Stimulated activated CD8-positive, alpha-beta memory T cell treated with anti-CD3 and anti-CD28 coated beads, Interleukin-7, amount 100 ng/mL, for 1 hour (primary cell): ENCODE measurements at places on chromosomes 1 and 21.

DNA sequence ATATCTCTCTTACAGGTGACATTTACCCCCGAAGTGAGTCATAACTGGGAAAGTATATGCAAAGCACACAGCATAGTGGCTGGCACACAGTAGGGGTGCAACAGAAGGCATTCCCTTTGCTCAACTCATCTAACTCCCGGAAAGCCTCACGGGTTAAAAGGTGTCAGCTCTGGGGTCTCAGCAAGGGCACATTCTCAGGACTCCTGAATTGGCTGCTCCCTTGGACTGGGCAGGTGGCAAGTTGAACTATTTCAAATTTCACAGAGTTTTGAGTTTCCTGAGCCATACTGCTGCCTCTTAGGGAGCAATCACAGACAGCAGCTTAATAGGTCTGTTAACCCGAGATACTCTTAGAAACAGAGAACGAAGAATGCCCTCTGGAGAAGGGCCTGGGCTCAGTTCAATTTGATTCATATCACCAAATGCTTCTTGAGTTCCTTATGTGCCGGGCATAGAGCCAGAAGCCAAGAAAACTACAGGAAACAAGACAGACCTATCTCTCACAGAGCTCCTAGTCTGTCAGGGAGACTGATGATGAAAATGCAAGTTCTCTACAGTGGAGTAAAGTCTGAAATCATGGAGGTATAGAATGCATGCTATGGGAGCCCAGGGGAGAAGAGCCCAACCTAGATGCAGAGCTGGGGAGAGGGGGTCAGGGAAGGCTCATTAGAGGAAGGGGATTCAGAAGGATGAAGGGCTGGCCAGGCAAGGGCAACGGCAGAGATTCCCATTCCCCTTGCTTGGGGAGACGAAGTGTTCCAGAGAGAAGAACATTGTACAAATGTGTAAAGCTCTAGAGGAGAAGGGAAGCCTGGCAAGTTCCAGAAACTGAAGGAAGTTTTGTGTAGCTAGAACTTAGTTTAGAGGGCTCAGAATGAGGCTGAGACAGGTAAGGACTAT, 143.9 kb upstream of the HMGB4 start:
- DNase-seq = no peak

- DNase-seq = no peak
Measured at GRCh38 chr1:226027538-226028217, 28.5 kb upstream of the SDE2 start.

- no peak for DNase-seq
Measured at GRCh38 chr1:160340866-160341265, 2.2 kb downstream of the COPA start.

DNA sequence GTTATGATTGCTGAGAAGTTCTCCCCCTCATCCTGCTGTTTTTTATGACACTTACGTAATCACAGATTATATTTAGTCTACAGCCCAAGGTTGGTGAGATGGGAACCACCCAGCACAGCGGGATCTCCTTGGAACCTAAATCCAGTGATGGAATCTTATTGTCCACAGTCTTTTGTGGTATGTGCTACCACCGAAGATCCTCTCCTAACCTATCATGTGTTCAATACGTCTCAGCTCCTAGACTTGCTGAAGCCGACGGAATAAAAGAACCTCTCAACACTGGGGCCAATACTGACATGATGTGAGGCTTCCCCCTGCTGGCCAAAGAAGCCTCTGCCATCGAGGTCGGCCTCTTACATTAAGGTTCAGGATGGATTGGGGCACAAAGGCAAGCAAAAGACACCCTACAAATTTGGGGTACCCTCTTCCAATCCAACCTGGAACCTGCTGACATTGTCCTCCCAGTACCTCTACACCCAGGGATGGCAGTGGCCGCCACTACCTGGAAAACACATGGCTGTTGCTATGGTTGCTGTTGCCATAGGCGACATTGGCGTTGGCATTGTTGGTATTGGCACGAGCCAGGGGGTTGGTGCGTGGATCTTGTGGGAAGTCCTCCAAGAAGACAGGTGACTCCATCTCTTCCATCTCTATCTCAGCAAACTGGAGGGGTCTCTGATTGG, 19.4 kb upstream of the KIF21B start:
- DNase-seq = peak; percentile 40

GRCh38 chr1:98903726-98904125, 100.9 kb downstream of the PLPPR5 start:
- DNase-seq = no peak

DNA sequence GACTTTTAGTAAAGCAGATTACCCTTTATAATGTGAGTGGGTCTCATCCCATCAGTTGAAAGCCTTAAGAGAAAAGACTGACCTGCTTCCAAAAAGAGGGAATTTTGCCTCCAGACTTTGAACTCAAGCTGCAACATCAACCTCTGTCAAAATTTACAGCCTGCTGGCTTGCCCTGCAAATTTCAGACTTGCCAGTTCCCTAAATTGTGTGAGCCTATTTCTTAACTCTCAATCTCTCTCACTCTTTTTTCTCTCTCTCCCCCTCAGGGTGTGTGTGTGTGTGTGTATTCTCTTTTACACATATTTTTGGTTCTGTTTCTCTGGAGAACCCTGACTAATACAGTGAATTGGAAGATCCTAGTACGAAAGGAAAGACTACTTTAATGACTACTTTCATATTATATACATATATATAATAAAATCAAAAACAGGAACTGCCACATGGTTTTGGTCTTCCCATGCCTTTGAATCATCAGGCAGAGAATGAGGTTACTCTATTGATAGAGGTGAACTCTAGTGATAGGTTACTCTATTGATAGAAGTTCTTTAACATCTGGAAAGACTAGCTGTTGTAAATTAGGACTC, 6.4 kb downstream of the OR2C3 start:
- no peak for DNase-seq

- DNase-seq = no peak
Measured at GRCh38 chr21:14569868-14570267, 23.8 kb upstream of the SAMSN1 start.

DNA sequence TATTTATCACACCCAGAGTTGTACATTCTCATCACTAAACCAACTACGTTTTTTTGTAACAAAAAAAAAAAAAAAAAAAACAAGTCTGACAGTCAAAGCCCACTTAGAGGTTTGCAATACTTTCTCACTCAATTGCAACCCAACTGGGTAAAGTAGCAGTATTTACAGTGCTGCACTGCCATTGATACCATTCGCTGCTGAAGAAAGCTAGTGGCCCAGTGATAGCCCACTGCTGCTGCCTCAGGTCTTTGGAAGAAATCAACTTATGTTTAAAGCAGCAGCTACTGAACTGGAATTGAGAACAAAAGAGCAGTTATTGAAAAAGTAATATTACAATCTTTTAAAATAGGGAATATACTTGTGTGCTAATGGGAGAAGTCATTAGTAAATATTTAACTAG, 2.7 kb downstream of the HNRNPU start:
- DNase-seq = no peak

DNA sequence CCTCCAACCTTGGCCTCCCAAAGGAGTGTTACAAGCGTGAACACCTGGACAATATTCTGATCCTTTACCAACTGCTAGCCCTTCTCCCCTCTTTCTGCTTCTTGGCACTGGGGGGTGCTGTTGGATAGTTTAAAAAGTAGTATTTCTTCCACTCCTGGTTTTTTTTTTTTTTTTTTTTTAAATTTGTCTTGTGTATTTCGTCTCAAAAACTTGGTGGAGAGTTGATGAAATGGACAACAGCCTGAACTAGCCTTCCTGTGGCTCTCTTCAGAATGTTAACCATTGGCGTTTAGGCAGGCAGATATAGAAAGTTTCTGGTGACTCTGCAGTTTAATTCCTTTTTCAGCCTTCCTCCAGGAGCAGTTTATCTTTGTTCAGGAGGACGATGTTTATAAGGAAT, 69.7 kb upstream of the USP24 start:
- DNase-seq = no peak

DNA sequence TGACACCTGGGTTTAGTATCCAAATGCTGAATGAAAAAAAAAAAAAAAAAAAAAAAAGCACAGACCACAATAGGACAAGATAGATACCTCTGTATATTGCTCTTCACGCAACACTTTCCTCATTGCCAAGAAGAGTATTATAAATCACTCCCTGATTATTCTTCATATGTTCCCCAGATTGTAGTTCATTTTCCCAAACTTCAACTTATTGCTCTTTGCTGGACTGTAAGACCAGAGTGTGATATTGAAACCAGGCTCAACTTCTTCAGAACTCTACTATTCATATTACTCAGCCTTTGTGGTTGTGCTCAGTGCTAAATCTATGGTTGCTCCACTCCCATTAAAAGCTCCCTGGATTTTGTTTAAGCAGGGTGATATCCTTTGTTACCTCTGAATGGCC, 180.4 kb downstream of the NTMT2 start:
- no peak for DNase-seq

GRCh38 chr1:30704765-30705509, 18.4 kb downstream of the MATN1 start:
- no peak for DNase-seq

- DNase-seq = no peak
Measured at GRCh38 chr1:184242507-184242943, 144.3 kb upstream of the C1orf21 start.

DNA sequence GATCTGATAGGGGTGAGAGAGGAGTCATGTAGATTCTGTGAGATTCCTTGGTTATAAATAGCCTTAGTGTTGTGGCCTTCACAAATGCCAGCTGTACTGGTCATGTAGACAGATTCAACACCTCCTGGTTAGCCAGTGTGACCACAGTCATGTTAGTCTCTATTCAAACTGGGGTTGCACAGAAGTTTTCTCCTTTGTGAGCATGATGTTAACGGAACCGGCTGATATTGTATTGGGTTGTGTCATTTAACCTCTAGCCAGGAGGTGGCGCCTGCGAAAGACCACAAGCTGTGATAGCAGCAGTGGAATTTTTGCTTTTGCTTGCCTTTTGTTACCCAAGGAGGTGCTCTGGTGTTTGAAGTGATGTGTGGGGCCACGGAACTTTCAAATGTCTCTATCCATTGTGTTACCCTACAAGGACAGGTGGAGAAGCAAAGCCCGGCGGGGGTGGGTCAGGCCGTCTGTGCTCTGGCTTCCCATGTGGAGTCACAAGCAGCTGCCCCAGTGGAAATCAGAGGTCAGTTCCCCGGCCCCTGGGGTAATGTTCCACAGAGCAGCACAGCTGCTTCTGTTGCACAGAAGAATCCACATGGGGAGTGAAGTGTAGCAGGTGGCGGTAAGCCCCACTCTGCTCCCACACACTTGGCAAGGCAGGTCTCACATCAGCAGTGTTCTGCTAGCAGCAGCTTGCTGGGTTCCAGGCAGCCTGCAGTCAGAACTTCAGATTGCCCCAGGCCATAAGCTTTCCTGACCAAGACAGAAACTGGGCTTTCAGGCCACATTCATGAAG, 112.6 kb downstream of the ADAMTS1 start:
- DNase-seq = no peak

DNA sequence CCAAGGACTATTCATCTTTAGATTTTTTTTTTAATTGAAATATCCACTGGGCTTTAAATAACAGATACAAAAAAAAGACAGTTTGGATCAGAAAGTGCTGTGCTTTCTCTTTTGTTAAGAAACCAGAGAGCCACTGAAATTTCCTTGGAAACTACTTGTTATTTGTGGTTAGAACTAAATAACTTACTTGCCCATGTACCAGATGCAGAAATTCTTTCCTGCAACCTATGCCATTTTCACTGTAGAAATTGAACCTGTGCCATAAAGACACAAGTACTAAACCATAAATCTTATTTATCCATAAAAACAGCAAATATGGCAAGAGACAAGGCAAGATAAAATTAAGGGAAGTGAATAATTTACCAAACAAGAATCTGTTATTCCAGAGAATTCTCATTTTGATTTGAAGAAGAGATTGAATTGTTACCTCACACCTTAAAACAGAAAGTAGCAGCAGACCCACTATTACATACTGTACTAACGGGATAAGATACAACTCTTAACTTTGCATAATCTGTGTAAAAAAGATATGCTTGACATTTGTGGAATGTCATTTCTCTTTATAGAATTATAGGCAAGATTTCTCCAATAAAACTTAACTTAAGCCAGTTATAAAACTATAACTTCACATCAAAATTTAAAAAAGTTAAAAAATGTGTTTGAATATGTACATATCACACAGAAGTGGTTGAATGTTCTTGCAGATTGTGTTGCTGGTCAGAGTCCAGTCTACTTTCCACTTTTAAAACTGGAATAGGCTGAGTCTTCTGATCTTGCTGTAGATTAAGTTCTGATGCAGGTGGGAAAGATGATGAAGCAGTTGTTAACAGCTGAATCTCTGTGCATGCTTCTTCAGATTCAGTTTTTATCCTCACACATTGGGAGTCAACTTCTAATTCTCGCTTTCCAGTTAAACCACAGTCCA, 6.3 kb upstream of the PHTF1 start:
- DNase-seq = no peak

GRCh38 chr1:26278724-26279455, 996 bp upstream of the SH3BGRL3 start:
- DNase-seq = no peak

GRCh38 chr1:9108056-9108665, 20.7 kb downstream of the GPR157 start:
- no peak for DNase-seq

- DNase-seq = no peak
Measured at GRCh38 chr1:111471538-111471937, 2.2 kb upstream of the C1orf162 start.

GRCh38 chr1:244303610-244303969, 148.1 kb downstream of the ADSS2 start:
- no peak for DNase-seq

- no peak for DNase-seq
Measured at GRCh38 chr1:219988387-219988786, 57.9 kb downstream of the EPRS1 start.

- no peak for DNase-seq
Measured at GRCh38 chr1:221912230-221912629, 170.3 kb upstream of the DUSP10 start.

GRCh38 chr1:240030236-240030635, 61.4 kb upstream of the FMN2 start:
- no peak for DNase-seq

DNA sequence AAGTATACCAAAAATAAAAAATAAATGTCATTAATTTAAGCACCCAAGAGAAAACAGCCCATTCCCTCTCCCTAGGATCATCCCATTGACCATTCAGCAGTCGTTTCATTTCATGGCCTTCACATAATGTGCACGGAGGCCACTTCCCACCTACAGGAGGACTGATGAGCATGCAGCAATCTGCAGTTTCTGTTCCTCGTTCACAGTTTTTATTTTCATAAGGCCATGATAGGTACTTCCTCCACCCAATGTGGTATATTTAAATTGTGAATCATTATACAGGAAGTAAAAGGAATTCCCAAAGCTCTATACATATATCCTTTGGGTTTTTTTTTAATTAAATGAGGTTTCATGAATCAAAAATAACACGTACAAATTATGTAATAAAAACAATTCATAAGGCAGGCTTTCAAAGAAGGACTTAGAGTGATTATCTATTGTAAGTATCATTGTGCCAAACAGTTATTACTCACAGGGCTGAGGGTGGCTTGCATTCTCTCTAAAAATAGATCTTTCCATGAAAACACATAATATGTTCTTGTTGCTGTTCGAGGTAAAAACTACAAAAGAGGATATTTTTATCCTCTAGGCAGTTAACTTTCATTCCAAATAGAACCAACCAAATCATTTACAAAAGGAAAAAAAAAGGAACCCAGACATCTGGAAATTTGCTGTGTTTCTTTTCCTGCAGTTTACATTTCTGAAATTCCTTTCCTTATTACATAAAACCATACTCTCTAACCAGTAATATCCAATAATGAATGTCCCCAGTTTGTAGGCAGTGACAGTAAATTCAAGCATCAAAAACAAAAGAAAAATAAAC, 27.5 kb upstream of the SLC44A3 start:
- DNase-seq = no peak

GRCh38 chr1:109886827-109887226, 23.8 kb upstream of the CSF1 start:
- DNase-seq = no peak
